ENCODE measurements at places on chromosomes 5 and 9. TPM values are rescaled to one million over a fixed set of nuclear protein-coding genes. Genes with fewer than 3 reads are reported as not detected.

Gene C8G
- total RNA-seq: not detected

Gene GCNT4
- total RNA-seq: 2.8 TPM

Gene MARVELD2
- total RNA-seq: 5.5 TPM

Gene SLC25A46
- 76.2 TPM for total RNA-seq

Gene SPATA31C1
- not detected for total RNA-seq

Gene PLPP6
- 7.9 TPM for total RNA-seq

Gene IL9
- not detected for total RNA-seq

Gene ENTREP1
- total RNA-seq: not detected

Gene GMCL2
- total RNA-seq: not detected

- DNase-seq: peak; percentile 39
Measured at GRCh38 chr5:100840370-100840769, 62.7 kb downstream of the ST8SIA4 start.

GRCh38 chr5:117621921-117622320, 1047.3 kb upstream of the SEMA6A start:
- no peak for DNase-seq

DNA sequence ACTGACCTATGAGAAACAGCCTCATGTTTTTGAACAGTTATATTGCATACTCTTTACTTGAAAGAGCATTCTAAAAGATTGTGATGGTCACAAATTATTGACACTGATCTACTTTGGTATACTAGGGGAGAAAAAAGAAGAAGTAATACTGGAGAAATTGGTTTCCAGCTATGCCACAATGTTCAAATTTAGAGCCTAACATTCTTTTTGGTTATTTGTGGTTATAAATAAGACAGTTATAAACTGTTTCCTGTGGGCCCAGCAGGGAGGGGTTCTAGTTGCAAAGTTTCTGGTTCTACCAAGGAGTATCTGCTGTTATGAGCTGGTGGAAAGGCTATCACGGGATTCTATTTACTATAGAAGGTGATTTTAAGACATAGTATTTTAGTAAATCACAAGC, 4.8 kb downstream of the CWC27 start:
- DNase-seq: no peak

DNA sequence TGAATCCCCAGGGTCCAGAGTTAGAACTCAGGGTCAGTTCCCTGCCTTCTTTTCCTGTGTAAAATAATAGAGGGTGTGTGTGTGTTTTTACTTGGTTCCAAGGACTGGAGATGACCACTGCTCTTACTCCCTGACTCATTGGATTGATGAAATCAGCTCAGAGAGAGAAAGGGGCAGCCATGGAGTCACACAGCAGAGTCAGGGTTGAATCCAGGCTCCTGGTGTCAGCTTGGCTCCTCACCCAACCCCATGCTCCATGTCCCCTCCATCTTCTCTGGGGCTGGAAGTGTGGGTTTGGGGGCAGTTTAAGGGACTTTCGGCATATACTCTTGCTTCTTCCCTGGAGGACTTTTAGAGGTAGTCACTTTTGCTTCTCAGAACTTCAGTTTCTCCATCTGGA, 21.6 kb downstream of the DAB2IP start:
- peak; percentile 40 for DNase-seq

DNA sequence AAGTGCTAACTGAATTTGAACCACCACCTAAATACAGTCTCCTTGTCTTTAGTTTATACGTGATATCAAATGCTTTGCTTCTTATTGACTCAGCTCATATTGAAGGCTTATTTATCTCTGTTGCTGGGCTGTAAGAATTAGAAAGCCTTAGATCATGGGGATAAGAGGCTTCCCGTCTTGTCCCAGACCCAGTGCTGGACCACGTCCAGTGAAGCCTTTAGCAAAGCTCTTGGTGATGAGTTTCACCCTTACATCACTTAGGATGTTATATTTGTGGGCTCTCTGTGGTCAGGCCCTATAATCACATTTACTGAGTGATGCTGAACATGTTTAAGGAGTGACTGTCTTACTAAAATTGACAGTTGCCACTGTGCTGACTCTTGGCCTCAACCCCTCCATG, 11.2 kb downstream of the FAM240B start:
- no peak for DNase-seq

GRCh38 chr5:10674096-10674495, 86.9 kb downstream of the DAP start:
- DNase-seq: no peak

- DNase-seq: no peak
Measured at GRCh38 chr9:126397056-126397455, 70.4 kb downstream of the MVB12B start.

DNA sequence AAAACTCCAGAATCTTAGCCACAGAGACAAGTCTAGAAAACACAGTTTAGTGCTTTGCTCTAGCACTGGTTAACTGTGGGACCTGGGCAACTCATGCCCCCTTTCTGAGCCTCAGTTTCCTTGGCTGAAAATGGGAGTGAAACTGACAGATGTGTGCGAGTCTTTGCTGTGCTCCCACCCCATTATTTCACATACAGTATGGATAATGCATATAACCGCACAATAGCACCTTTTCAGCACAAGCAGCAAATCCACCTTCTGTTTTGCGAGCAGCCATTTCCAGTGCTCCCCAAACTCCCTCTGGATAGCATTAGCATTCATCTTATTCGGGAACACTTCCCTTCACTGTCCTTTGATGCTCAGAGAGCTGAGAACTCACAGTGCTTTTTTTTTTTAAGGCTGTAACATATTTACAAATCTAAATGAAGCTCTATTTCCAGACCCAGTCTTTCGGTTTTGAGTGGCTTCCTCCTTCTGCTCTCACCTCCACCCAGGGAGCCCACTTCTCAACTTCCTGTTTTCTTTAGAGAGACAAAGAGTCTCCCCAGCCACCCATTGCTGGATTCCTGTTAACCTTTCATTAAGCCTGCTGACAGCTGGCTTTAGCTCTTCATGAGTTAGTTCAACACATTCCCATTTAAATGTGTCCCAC, 49.2 kb downstream of the TIMD4 start:
- no peak for DNase-seq

GRCh38 chr5:167821669-167822068, 469.8 kb upstream of the WWC1 start:
- DNase-seq: no peak

DNA sequence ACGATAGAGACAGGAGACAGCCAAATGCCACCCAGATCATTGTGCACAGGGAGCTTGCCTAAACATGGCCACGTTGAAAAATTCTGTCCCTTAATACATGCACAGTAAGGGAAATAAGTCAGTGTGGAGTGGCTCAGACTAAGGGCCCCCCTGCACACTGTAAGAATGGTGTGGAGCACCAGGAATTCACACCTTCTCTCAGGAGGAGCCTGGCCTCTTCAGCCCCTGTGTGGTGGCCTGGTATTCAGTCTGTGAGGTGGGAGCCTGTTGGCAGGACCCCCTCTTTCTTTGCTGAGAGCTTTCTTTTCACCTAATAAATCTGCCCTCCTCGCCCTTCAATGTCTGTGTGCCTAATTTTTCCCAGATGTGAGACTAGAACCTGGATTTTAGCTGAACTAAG, 66.1 kb upstream of the RASGRF2 start:
- no peak for DNase-seq

- no peak for DNase-seq
Measured at GRCh38 chr5:53039855-53040254, 50.7 kb downstream of the ITGA2 start.

GRCh38 chr5:157236423-157236822, 29.5 kb upstream of the CYFIP2 start:
- peak; percentile 44 for DNase-seq

- no peak for DNase-seq
Measured at GRCh38 chr5:163106098-163106497, 331.3 kb upstream of the CCNG1 start.

- DNase-seq: no peak
Measured at GRCh38 chr9:94611638-94612068, 18.0 kb upstream of the FBP2 start.

DNA sequence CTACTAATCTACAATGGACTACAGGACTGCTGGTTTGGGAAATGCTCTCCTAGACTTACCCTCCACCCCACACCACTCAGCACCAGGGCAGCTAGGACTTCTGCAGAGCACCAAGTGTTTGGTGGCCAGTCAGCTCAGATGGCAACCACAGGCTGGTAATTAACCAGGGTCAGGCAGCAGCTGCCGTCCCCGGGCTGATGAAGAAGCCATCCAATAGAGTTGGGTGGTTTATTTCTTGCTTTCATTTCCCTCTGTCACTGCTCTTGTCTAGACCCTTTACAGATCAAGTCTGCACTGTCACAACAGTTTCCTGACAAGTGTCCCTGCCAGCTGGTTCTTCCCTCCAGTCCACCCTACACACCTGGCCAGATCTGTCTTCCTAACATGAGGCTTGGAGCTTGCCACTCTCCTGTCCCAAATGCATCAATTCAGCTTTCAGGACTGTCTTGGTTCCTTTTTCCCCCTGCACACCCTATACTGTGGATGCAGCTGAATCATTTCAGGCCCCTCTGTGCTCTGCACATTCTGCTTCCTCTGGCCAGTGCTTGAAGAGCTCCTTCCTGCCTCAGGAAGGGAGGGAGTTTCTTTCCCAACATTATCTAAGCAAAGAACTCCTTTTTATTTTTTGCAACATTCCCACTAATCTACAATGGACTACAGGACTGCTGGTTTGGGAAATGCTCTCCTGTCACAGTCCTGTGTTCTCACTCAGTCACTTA, 30.2 kb upstream of the HSPA9 start:
- DNase-seq: no peak

DNA sequence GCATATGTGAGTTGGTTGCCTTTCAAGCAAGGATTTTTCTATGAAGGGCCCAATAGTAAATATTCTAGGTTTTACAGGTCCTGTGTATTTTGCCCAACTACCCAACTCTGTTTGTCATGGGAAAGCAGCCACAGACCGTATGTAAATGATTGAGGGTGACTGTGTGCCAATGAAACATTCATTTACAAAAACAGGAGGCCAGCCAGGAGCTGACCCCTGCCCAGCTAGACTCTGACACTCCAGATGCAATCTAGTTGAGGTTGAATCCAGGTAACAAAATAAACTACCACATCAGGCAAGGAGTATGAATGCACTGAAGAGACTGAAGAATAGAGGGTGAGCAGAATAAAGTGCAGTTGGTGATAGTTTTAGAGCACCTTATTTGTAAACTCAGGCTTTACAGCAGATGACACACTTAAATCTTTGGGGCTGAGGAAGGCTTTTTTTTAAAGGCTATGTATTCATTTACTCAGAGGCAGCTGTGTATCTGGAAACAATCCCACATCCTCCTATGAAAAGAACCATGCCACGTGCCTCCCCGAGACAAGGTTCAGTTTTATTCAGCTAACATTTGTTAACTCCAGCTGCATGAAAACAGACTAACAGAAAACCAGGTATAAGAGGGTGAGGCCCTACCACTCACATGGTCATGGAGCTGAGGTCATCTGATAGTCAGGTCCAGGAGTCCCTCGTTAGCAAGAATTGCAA, 60.7 kb downstream of the SLC1A1 start:
- DNase-seq: no peak
